Stimulated activated CD4-positive, alpha-beta T cell treated with anti-CD3 and anti-CD28 coated beads, Interleukin-12 subunit alpha, Interleukin-12 subunit beta, amount 100 ng/mL, for 4 hours (primary cell): ENCODE measurements at places on chromosomes 2 and 18.

GRCh38 chr2:156339865-156340264, 7.3 kb upstream of the NR4A2 start:
- no peak for DNase-seq

- no peak for DNase-seq
Observed at GRCh38 chr18:58808349-58808748, 56.3 kb upstream of the ZNF532 start.

GRCh38 chr2:172465417-172466334, 38.3 kb downstream of the ITGA6 start:
- peak; percentile 59 for DNase-seq

GRCh38 chr2:233572468-233572867, 5.9 kb upstream of the USP40 start:
- DNase-seq, result no peak

DNA sequence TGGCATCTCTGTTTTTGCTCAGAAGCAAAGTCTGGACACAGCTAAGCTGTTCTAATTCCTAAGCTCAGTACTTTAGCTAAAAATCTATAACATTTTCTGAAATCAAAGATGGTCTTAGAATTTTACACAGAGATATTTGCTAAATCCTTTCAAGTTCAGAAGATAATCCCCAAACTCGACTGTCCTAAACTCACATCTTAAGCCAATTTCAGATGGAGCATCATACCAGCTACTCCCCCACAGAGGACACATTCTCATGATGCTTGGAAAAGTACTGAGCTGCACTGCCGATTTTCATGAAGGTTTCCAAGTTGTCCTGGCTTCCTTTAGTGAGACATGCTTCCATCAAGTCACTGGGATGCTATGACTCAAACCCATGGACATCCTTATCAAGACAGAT, 535.5 kb downstream of the SUCLG1 start:
- no peak for DNase-seq

GRCh38 chr2:207530160-207531031, 634 bp downstream of the CREB1 start:
- peak; percentile 40 for DNase-seq

DNA sequence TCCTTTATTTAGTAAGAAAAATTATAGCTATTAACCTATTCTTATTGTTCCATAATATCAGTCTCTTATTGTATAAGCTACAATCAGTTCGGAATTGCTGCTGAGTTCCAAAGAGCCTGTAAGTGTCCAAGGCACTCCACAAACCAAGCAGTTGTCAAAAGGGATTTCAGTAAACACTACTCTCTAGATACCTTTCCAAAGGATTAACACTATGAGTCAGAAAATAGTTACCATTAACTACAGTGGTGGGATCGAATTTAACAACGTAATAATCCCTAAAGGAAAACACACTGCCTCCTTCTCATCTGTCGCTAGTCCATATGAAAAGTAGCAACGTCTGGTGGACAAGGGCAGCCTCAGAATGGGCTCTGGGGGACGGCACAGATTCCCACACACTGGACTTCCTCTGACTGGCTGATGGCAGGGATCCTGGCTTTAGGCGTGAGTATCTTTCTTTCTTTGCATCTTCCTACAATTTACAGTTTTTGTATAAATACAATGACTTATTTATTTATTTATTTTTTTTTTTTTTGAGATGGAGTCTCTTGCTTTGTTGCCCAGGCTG, 8.8 kb downstream of the TGFBRAP1 start:
- DNase-seq, result no peak

DNA sequence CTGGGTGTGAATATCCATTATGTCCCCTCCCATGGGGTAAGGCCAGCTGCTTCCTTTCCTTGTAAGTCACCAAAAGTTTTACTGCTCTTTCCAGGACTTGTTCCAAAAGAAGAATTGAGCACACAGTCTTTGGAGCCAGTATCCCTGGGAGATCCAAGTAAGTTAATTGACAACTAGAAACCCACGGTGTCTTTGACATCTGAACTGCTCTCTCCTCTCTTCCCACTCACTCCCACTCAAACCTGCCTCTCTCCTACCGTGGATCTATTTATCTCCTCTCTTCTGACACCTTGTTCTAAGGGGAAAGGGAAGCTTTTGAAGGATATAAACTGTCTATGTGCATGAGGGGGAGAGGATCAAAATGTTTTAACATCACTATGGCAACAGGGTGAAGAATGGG, 86.7 kb downstream of the VIT start:
- no peak for DNase-seq

DNA sequence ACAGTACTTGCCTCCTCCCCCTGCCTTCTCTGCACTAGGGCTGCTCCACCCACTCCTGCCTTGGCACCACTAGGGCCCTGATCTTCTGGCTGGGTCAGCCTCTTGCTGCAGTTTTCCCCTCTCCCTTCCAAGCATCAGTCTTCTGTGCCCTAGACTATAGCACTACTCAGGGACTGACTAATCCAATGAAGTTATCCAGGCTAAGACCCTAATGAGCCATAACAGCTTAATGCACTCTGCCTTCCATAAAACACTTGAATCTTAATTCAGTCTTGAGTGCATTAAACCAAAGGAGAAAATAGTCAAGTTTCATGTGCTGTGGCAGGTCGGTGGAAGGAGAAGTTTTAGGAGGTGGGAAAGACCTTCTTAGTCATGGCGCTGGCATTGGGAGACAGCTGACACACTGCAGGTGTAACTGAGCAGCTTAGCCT, 95.7 kb downstream of the BIN1 start:
- no peak for DNase-seq

- no peak for DNase-seq
Observed at GRCh38 chr2:96239091-96239490, 26.7 kb downstream of the TMEM127 start.

- no peak for DNase-seq
Observed at GRCh38 chr2:42939411-42940206, 147.2 kb upstream of the HAAO start.

GRCh38 chr2:53188851-53189510, 578.6 kb upstream of the CHAC2 start:
- no peak for DNase-seq

DNA sequence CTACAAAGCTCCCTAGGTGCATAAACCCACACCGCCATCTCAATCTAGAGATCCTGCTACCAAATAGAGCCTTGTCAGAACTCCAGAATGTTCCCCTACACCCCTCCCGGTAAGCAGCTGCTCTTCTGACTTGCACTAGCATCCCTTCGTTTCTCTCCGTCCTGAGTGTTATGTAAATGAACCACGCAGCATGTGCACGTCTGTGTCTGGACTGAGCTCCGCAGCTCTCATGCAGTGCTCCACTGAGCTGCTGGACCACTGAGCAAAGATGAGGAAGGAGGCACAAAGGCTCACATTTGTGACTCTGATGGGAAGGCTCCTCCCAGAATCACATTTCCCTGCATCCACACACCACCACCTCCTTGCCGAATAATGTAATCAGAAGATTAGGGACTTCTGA, 203.6 kb downstream of the MYT1L start:
- DNase-seq, result no peak

GRCh38 chr2:32719430-32719829, 91.6 kb downstream of the TTC27 start:
- DNase-seq, result no peak

DNA sequence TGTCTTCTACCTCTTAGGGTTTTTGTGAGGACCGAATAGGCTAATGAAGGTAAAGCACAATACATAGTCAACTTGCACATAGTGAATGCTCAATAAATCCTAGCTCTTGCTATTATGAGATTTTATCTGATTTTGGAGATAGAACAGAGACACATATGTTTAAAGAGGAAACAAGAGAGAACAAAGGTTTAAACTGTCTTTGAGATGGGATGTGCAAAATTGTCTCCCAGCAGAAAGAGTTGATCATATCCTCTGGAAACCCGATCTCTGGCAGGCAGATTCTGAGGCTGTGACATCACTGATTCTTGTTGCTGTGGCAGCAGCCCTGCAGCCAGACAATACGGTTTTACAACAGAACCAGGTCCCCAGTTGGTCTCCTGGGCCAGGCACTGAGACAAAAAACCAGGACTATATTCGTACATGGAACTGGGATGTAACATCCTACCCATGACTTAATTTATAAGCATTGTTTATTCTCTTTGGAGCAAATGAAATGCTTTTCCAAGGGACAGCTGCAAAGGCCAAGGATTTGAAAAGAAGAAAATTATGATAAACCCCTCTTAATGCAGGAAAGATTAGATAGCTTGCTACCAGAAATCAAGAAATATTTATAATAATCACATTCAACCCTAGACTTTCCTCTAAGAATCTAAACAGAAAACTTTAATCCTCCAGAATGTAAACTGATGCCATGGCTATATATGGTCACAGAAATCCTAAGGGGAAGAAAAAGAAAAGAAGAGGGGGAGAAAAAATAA, 80.2 kb downstream of the SLC8A1 start:
- DNase-seq, result no peak

DNA sequence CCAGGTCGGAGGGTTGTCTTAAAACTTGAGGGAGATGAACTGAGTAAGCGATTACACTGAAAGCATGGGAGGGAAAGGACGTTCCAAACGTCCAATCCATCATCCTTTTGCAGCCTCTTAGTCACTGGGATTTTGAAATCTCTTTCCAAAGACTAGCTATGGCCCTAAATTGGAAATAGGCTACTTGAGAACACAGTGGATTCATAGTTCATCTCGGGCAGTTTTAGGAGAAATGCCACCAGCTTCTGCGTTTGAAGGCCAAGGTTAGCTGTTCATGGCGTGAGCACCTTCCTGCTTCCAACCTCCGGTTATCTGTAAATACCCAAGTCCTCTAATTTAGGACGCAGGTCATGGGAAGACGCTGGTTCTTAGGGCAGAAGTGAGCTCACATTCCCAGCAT, 821 bp upstream of the EML6 start:
- no peak for DNase-seq

GRCh38 chr18:39776766-39777165, 2178.3 kb upstream of the PIK3C3 start:
- DNase-seq, result no peak

DNA sequence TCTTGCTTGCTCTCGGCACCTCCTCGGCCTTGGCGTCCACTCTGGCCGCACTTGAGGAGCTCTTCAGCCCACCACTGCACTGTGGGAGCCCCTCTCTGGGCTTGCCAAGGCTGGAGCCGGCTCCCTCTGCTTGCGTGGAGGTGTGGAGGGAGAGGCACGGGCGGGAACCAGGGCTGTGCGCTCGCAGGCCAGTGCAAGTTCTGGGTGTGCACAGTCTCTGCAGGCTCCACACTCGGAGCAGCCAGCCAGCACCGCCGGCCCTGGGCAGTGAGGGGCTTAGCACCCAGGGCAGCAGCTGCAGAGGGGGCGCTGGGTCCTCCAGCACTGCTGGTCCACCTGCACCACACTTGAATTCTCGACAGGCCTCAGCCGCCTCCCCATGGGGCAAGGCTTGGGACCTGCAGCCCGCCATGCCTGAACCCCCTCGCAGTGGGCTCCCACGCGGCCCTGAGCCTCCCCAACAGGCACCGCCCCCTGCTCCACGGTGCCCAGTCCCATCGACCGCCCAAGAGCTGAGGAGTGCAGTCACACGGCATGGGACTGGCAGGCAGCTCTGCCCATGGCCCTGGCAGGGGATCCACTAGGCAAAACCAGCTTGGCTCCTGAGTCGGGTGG, 411.2 kb upstream of the CHAC2 start:
- DNase-seq, result no peak

GRCh38 chr2:190575263-190575662, 40.7 kb upstream of the NEMP2 start:
- no peak for DNase-seq

DNA sequence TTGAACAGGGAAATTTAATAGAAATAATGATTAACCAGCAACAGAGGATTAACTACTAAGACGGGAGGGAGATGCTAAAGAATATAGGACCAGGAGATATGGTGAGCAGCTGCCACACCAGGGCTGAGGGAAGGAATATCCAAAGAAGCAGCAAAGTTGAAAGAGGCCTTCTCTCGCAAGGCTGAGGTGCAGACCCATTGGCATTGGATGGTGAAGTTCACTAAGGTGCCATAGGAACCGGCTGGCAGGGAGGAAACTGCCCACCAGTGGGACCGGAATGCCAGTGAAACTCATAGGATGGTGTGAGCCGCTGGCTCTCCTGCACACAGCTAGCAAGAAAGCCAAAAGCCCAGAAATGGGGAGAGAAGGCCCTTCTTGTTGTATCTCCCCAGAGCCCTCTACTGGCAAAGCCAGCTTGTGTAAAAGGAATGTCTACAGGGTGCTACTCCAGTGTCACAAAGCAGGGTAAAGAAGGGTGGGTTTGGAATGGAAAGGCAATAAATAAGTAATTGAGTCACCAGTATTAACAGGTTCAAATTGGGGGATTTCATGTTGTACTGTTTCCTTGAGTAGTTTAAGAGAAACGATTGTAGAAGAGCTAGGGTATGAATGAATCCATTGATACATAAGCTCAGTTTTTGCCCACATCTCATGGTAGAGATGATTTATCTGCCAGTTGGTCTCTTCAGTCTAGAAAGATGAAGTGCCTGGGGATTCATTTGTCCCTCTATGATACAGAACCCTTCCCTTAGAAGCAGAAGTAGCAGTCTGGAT, 36.0 kb downstream of the FARP2 start:
- DNase-seq, result no peak

DNA sequence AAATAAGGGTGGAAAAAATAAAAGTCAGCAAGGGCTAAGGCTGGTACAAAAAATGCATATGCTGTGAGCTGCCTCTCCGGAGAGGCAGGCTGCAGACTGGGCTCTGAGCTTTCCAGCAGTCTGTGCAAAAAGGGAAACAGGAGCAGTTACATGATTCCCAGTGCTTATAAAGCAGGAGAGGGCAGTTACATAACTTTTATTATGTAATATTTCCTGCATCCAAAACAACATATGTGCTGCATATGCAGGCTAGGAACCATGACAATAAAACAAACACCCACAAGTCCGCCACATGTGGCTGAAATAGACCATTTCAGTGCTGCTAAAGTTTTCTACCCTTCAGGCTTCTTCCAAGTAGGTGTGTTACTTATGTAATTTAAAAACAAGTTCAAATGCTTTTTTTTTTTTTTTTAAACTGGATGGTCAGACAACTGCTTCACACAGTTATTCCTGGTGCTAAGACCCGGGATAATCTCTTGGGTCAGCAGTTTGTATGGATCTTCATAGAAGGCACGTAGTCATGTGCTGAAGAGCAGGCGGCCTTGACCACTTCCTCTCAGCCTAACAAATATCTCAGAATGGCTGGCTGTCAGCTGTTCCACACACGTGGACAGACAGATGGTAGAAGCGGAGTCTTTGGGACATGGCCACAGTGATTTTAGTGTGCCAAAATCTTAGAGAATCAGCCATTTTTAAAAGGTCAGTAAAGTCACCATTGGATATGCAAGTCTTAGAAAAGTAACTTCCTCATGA, 43.5 kb downstream of the ARMC9 start:
- no peak for DNase-seq

GRCh38 chr2:168699844-168700417, 102.5 kb upstream of the NOSTRIN start:
- no peak for DNase-seq

DNA sequence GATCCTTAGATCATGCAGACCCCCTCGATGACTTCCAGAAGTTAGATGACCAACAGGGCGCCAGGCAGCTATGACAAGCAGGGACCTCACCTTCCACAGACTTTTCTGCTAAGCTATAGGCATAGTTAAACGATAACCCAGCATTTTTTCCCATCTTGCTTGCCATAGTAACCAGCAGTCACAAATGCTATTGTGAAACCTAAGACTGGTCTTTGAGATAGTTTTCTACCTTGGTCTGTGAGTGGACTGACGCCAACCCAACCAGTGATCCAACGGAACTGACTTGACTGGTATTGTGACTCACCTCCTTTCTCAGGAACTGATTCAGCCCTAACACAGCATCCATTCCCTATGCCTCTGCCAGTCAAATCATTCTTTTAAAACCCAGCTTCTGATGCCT, 361.2 kb downstream of the LRRTM4 start:
- no peak for DNase-seq

GRCh38 chr18:26653943-26654615, 105.7 kb upstream of the KCTD1 start:
- DNase-seq, result no peak

- DNase-seq, result no peak
Observed at GRCh38 chr2:151096235-151096634, 165.4 kb downstream of the RBM43 start.
